ENCODE measurements at places on chromosomes 2 and 18. TPM values are rescaled to one million over a fixed set of nuclear protein-coding genes. Genes with fewer than 3 reads are reported as not detected.

Gene CXCR1
- not detected for total RNA-seq

Gene AOX1
- total RNA-seq: 4.7 TPM

Gene TMEM178A
- 0.21 TPM for total RNA-seq

Gene HDLBP
- total RNA-seq: 277 TPM

Gene SLC4A1AP
- total RNA-seq: 29.7 TPM

Gene IL37
- total RNA-seq: not detected

Gene CDKL4
- not detected for total RNA-seq

Gene MC5R
- not detected for total RNA-seq

Gene PLA2R1
- 1.9 TPM for total RNA-seq

Gene GCG
- total RNA-seq: not detected

Gene TCF23
- not detected for total RNA-seq

Gene TET3
- total RNA-seq: 7.2 TPM
